Stimulated activated CD4-positive, alpha-beta T cell treated with anti-CD3 and anti-CD28 coated beads, Interleukin-1b, Interleukin-23, amount 100 ng/mL, for 1 hour (primary cell): ENCODE measurements at places on chromosomes 3 and 15.

DNA sequence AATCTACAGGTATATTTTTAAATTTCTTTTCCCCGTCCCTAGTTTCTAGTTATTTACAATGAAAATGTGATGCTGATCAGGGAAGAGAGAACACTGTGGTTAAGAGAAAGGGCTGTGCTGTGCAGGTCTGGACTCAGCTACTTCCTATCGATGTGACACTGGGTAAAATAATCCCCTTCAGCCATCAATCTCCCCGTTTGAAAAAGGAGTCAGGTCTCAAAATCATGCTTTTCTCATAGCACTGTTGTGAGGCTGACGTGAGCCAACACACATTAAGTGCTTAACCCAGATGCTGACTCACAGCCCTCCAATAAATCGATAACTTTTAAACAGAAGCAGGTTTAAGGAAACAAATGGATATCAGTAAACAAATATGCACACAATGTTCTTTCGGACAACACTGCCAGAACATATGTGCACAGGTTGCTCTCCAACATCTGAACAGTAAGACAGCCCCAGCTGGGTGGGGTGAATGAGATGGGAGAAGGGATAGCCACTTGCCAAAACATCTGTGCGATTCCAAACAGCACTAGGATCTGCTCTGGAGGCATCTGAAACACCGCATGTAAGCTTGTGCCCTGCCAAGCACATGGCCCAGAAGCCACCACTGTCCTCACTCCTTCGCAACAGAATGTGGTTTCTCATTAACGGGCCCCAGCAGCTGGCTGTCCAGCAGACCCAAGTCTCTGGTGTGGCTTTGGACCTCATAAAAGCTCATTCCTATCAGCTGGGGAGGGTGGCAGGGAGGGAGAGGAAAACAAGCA is 143.2 kb upstream of the PRICKLE2 start:
- no peak for DNase-seq

DNA sequence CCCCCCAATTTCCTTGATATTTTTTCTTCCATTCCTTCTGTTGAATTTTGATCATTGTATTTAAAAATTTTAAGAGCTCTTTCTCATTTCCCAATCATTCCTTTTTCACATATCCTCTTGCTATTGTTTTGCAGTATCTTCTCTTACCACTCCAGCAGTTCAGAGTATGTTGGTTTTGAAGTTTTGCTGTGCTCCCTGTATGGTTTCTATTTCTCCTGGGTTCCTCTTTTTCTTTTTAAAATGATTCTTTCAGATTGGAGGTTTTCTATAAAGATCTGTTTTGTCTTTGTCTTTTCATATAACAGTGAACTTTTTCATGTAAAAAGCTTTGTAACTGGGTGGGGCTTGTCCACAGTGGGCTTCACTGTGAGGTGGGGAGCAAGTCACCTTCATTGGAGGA is 12.8 kb downstream of the USP3 start:
- no peak for DNase-seq

DNA sequence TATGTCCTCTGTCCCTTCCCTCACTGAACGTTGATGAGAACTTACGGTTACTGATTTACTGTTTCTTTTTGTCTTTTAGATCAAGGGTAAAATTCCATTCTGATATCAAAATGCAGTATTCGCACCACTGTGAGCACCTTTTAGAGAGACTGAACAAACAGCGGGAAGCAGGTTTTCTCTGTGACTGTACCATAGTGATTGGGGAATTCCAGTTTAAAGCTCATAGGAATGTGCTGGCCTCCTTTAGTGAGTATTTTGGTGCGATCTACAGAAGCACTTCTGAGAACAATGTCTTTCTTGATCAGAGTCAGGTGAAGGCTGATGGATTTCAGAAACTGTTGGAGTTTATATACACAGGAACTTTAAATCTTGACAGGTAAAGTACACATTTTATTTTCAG is 990 bp downstream of the MYNN start:
- DNase-seq = no peak

DNA sequence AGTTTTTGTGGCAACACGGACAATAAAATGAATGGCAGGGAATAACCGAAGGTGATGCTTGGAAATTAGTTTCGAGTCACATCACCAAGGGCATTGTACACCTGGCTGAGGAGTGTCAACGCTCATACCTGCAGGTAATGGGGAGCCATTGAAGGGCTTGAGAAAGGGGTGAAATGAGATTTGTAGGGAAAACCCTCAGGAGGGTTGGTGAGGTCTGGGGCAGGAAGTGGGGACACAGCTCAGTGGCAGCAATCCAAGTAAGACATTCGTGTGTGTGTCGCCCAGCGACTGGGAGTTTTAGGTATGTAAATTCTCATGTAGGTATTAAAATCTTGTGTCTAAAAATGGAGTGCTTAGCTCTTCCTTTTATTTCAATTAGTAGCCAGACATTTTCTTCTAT is 14.3 kb downstream of the PARP14 start:
- DNase-seq = no peak

DNA sequence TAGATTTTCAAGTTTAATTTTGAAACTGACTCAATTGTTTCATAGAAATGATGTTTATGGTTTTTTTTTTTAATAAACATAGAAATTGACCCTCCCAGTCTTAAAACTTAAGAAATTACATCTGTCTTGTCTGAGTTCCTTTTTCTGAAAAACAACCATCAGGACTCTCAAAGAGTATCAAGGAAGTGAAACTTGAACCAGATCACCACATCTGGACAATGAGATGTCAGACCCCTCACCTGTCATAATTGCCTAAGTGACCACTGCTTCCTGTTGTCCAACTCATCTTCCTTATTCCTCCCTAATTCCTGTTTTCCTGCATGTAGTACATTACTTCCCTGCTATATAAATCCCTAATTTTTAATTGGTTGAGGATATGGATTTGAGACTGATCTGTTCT is 441.5 kb upstream of the ARHGEF26 start:
- no peak for DNase-seq
